AML-193 (cell line): ENCODE measurements at places on chromosomes 7 and 10.

GRCh38 chr7:31553661-31554081 lies 39.8 kb downstream of the ITPRID1 start:
- DNase-seq: no peak

DNA sequence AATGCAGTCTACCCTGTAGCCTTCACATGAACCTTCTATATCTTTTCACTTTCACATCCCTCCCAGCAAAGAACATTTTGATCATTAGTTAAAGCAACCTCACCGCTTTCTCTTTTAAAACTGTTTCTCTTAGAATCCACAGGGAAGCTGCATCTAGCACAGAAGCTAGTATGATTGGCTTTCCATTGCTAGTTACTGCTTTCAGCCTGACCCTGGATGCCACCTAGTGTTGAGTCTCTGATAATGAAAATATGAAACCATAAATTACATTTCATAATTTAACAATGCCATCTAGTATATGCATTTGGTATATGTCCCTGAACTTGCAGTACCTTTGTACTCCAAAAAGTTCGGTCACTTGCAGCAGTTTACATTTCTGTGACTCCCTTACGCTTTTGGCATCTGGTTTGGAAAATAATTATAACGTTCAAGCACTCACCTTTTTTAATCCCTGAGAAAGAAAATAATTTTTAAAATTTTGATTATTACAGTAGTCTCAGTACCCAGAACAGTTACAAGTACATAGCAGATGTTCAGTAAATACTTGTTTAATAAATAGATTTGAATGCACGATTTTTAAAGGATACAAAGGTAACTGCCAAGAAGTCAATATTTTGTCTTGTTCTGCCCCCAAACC lies 22.7 kb downstream of the CISD1 start:
- DNase-seq: peak; percentile 64

- no peak for DNase-seq
Measured at GRCh38 chr7:73727952-73728351, 8.5 kb upstream of the STX1A start.

DNA sequence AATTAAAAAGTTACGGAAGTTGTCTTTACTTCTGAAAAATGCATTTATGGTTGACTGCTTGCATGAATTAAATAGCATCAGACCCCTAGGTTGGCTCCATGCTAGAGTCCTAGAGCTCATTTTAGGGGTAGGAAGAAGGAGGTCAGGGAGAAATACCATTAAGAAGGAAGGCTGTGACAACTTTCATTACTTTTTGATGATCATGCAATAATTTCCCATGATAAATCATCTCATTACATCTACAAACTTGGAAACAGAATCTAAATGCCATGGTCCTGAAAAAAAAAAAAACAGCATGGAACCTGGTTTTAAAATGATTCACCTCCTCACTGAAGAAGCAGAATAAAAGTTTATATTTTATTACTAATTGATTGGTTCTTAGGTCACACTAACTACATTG lies 20.3 kb upstream of the PLXNA4 start:
- no peak for DNase-seq

DNA sequence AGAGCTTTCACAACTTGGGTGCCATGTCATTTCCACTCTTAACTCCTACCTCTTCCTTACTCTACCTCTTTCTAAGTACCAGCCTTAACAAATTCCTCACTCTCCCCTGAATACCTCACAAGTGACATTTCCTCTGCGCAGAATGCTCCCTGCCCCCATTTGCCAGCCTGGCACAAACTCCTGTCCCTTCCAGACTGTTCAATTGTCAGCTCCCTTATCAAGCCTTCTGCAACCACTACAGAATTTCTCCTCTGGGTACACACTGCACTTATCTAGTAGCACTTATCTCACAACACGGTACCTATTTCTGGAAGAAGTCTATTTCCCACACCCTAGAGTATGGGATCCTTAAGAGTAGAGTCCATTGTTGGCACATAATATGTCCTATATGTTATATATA lies 39.1 kb upstream of the ANAPC16 start:
- DNase-seq: no peak

DNA sequence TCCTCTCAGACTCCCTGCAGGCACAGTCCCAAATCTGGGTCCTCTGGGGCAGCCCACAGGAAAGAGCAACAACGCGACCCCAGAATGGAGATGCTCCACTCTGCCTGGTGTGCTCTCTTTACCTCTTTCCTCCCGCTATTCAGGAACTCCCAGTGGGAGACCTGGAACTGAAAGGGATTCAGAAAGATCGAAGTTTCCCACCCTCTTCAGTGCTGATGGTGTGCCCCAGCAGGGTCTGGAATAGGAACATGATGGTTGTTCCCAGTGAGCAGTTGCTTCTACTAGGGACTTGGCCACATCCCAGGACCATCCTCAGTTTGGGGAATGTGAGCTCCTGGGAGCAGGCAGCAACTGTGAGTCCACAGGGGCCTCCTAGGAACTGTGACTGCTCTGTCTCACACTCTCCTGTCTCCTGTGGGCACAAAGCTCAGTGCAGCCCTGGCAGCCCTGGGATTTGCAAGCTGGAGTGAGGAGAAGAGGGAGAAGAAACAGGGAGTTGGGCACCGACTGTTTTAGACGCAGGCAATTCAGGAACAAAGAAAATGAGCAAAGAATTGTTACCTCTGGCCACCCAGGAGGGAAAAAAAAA lies 17.9 kb downstream of the OR6V1 start:
- DNase-seq: no peak

GRCh38 chr7:30472081-30472783 lies 6.4 kb downstream of the NOD1 start:
- no peak for DNase-seq
